ENCODE measurements at places on chromosomes 2 and 18.

DNA sequence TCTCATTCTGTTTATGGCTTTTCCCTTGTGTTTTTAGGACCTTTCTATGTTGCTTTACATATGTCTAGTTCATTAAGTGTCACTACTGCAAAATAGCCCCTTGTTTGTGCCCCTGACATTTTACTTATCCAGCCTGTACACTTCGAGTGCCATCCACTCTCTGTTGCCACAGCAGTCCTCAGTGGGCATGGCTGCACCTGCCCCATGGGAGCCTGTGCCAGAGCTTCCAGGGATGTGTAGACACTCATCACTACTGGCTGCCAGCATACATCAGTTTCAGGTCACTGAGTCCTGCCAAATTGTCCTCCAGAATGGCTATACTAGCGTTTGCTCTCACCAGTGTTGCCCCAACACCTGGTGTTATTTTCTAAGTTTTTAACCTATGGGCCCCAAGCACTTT is 80.4 kb downstream of the ARMC9 start:
- no peak for DNase-seq

DNA sequence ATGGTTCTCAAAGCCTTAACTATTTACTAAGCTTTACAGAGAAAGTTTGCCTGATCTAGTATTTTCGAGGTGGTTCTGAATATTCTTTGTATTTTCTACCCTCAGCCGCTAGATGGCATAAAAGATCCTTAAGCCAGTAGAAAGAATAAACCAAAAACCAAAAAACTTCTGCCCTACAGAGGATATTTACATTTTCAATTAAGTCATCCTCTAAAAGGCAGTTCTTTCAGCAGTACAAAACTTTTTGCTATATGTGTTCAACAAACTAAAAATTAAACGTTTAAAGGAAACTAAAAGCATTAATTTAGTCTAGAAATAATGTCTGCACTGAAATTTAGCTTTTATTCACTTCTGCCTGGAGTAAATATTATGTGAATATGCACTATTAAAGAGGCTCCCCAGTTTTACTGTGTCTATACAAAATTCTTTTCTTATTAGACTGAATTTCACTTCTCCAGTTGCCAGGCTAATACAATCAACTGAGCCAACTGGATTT is 297.5 kb downstream of the PIEZO2 start:
- no peak for DNase-seq

DNA sequence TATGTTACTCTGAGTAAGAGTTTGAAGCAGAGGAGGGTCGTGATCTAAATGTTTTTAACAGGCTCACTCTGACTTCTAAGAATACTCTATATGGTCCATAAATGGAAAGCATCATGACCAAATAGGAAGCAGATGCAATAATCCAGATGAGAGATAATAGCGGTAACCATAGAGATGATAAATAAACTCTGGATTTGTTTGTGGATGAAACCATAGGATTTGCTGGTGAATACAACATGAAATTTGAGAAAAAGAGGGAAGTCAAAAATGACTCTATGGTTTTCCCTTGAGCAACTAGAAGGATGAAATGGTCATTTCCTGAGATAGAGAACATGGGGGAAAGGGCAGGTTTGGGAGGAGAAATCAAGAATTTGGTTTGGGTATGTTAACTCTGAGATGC is 3.9 kb downstream of the HEATR5B start:
- no peak for DNase-seq

DNA sequence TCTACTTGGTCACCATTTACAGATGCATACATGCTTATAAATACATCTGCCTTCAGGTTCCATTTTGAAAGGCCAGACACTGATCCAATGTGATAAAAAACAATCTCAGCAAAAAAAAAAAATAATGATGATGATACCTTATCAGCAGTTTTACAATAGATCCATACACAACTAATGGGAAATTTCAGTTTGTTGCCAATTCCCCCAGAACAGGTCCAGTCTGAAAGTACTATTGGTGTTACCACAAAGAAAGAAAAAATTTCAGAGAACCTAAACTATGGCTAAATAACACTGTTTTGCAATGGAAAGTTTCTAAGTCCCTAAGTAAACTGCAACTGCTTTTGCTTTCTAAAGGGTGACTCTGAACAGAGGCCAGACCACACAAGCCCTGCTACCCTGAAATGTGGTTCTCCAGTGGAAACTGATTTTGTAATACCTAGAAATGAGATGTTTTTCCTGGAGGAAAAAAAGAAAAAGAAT is 54.1 kb downstream of the LPIN2 start:
- peak; percentile 74 for DNase-seq

GRCh38 chr2:210818473-210818872 is 262.1 kb downstream of the CPS1 start:
- no peak for DNase-seq

DNA sequence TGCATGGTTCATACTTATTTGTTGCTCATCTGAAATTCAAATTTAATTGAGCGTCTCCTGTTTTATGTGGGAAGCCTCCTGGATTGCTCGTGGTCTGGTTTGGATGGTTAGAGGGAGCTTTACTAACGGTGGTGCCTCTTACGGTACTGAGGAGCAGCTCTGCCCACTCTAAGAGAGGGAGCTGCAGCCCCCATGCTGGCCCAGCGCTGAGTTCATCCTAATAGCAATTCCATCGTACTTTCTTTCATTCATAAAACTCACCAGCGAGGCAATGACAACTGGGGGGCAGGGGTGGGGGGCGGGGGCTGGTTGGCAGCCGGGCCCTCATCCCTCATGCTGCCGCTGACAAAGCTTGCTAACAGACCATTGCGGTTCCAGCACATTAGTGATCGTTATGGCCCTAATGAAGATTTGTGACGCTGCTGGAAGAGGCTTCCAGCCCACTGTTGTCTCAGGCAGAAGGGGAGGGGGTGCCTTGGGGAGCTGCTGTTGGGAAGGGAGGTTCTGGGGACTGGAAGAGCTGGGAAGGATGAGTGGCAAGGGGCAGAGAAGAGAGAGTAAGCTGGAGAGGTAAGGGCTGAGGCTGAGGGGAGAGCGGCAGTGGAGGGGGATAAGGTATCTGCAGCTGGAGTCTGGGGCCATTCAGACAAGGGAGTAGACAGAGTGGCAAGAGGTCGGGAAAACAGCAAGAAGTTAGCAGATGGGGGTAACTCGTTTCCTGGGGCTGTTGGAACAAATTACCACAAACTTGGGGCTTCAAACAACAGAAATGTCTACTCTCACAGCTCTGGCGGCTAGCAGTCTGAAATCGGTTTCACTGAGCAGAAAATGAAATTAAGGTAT is 238.1 kb downstream of the LPIN1 start:
- DNase-seq = no peak

GRCh38 chr2:17517481-17518211 is 594 bp downstream of the RAD51AP2 start:
- DNase-seq = no peak

GRCh38 chr2:122565364-122565763 is 809.9 kb downstream of the TSN start:
- DNase-seq = no peak

GRCh38 chr2:119228964-119229363 is 5.3 kb downstream of the STEAP3 start:
- no peak for DNase-seq

- no peak for DNase-seq
These were observed 338.0 kb downstream of the NYAP2 start for GRCh38 chr2:225737556-225737955.

GRCh38 chr2:64419596-64420165 is 34.3 kb upstream of the LGALSL start:
- DNase-seq = no peak

- DNase-seq = no peak
These were observed 102.8 kb downstream of the RBMS1 start for GRCh38 chr2:160390544-160391455.

GRCh38 chr2:101282980-101283379 is 25.5 kb downstream of the RNF149 start:
- no peak for DNase-seq
